ENCODE measurements at places on chromosomes 7 and 10.

- DNase-seq, result no peak
Observed at GRCh38 chr10:8026349-8027259, 27.9 kb upstream of the GATA3 start.

GRCh38 chr10:103451091-103451813 is 918 bp downstream of the CALHM2 start:
- DNase-seq, result no peak

- DNase-seq, result no peak
Observed at GRCh38 chr7:66877577-66878300, 43.3 kb upstream of the TMEM248 start.

DNA sequence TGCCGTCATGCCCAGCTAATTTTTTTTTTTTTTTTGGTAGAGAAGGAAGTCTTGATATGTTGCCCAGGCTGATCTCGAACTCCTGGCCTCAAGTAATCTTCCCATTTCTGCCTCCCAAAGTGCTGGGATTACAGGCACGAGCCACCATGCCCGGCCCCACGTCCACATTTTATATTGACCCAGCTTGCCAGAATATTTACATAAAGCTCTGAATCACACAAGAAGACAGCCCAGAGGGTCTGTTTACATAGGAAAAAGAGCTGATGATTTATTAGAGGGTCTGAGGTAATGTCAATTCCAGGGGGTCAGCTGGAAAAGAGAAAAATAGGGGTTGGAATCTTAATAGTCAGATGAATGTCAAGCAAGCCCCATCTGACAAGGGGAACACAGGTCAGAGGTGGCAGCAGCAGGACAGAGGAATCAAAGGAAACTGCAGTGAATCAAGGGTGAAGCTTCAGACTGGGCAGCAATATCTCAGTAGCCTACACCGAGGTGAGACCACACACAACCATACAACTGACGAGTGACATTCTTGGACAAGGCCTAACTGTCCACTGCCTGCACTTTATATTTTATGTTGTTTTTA is 15.8 kb upstream of the SLF2 start:
- DNase-seq, result no peak

- DNase-seq, result no peak
Observed at GRCh38 chr10:71878327-71879034, 27.4 kb upstream of the PSAP start.

- DNase-seq, result no peak
Observed at GRCh38 chr7:105748701-105749100, 127.7 kb downstream of the ATXN7L1 start.

DNA sequence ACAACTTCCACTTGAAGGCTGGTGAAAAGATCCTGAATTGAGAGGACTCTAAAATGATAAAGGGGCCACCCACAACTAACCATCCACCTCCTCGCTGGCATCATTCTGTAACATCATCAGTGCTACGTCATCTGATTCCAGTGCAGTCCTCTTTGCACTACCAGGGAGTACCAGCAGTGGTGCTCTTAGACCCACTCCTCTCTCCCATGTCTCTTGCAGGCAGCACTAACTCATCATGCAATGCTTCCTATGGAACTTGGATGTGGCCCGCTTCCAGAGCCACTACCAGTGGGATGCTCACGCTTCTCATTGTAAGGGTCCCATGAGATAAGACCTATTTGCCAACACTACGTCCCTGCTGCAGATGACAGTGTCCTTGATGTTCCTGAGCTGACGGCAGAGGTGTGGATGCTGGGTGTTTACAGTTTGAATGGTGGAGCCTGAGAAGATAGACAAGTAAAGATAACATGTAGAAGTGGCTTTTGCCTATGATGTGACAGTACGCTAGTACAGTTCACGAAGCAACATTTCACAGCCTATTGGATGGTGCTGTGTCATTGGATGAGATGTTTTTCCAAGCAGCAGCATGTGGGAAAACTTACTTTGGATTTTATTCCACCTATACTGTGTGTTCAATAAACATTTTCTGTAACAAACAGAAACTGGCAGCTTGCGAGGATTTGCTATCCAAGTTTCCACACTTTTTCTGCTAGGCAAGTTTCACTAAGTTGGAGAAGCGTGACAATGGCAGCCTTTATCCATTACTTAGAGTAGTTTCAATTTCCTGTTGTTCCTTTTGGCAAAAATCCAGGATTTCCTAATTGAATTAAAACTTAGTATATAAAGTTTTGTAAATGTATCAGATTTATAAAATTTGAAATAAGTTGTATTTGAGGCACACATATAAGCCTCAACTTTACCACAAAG is 35.8 kb upstream of the COBL start:
- DNase-seq, result no peak

- DNase-seq, result no peak
Observed at GRCh38 chr7:150732786-150733481, 4.3 kb upstream of the GIMAP5 start.

DNA sequence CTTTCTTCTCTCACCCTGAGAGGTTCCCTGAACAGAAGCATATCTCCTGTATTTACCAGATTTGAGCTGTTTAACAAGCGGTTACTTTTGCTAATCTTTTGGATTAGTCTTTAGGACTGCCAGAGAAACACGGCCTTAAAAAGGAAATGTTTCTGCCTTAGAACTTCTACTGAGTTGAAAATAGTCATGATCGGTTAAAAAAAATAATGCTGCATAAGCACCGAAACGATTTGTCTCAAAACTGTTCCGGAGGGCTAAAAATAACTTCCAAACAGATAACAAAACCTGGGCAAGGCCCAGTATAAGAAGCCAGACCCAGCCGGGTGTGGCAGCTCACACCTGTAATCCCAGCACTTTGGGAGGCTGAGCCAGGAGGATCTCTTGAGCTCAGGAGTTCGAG is 43.3 kb upstream of the CYTH3 start:
- no peak for DNase-seq

GRCh38 chr10:89100680-89101079 is 106.4 kb downstream of the CH25H start:
- DNase-seq, result no peak

DNA sequence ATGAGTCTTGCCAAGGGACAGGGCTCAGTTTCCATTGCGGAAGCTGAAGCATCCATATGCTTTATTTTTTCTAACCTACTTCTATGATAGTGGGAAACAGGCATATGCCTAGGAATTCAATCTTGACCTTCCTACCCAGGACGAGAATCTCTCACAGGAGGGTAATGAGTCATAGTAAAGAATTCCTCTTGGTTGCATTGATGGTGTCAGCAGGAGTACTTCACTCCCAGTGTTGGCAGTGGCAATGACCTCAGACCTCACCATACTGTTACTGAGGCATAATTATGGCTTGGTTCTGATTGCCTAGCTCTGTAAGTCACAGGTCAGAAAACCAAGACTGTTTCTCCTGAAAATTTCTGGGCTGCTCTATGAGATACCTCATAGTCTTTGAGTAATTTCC is 552.9 kb downstream of the ARL4A start:
- DNase-seq, result no peak

DNA sequence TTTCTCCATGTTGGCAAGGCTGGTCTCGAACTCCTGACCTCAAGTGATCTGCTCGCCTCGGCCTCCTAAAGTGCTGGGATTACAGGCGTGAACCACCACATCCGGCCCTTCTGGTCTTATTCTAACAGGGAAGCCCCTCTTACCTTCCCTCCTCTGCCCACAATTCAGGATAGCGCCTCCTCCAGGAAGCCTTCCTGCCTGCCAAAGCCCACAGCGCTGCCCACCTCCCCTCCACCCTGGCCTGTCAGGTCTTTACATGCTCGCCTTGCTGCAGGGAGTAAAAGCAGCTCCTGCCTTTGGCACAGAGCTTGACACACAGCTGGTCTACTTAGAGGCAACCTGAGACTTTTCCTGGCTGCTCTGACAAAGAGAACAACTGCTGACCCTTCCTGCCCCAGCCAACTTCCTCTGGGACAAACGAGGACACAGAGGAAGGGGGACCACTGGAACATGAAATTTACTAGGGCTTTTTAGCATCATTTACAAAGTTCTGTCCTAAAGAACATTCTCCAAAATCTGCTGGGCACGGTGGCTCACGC is 13.2 kb downstream of the MLXIPL start:
- DNase-seq, result no peak

DNA sequence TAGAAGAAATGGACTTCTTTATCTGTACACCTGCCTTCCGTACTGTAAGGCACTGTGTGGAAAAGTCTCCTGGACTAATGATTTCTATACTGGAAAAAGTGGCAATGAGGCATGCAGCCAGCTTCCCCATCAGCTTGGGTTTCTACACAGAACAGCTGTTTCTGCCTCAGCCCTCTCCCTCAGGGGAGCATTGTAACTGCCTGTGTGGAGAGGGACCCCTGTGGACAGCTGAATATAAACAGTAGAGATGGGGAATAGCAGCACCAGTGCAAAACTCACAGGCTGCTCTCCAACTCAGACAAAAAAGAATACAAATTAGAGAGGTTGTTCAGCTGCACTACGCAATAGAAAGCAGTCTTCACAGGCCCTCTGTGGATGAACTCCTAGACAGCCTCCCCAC is 451.3 kb upstream of the MBL2 start:
- DNase-seq, result no peak

GRCh38 chr7:26860361-26860760 is 4.0 kb downstream of the SKAP2 start:
- DNase-seq, result no peak

GRCh38 chr10:75019370-75019769 is 92.1 kb upstream of the SAMD8 start:
- peak; percentile 16 for DNase-seq

DNA sequence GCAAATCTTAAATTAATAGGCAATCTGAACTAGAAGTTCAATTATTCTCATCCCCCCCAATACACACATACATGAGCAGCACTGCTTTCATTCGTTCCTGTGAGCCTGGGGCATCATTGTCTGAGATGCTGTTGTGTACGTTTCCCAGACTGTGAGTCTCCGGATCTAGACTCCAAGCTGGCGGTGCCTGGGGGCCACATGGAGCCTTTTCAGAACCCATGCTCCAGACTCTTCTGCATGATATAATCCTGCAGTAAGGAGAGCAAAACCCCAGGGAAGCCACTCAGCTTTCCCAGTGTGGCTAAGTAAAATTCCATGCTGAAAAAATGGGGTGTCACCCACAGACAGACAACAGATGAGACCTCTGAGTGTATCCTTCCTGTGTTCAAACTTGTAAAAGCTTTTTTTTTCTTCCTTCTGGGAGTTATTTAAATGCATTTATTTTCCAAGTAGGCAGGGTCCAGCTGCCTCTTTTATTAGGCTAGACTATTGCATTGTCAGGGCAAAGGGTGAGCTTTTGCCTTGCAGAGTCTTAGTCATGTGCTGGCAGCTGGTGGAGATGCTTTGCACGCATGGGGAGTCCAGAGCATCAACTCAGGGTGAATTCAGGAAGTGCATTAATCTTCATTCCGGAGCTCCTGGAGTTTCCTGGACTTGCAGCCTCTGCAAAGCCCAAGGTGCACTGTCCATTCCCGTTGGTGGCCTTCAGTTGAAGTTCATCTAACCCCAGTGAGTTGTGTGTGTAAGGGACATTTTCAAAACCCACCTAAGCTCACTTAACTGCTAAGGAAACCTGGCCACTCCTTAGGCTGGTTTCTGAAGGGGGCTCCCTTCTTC is 185.7 kb upstream of the ADO start:
- no peak for DNase-seq

- DNase-seq, result no peak
Observed at GRCh38 chr7:116798232-116798631, 64.2 kb upstream of the CAPZA2 start.

DNA sequence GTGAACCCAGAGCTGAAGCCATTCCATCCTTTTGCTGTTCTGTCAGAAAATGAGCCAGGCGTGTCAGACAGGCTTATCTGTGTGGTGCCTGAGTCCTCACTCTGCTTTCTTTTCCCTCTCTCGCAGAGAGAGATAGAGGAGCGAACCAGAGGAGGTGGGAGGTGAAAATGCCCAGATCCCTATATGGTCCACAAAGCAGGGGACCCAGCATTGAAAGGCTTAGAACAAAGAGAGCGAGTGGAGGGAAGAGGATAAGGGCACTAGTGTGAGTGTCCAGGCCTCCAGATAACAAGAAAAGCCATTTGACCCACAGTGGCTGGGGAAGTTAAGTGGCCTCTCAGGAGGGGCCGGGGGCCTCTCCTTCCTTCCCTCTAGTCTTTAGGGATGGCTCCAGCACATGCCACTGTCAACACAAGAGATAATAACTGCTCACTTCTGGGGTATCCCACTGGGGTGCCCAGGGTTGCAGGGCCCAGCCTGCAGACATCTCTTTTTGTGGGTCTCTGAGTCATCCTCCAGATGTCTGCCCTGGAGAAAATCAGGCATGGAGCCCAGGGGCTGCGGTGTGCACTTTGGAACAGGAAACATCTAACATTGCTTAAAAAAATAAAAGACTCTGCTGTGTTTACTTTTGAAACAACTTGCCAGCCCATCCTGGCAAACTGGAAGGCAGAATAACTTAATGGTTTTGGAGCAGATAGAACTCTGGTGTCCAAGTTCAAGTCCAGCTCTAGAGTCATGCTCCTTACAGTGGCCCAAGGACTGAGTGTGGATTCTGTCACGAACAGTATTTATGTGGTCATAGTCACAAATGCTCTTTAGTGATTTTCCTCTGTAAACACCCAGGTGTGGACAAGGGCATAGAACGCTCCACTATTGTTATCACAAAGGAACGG is 189.5 kb downstream of the CXCL12 start:
- DNase-seq, result peak; percentile 3

DNA sequence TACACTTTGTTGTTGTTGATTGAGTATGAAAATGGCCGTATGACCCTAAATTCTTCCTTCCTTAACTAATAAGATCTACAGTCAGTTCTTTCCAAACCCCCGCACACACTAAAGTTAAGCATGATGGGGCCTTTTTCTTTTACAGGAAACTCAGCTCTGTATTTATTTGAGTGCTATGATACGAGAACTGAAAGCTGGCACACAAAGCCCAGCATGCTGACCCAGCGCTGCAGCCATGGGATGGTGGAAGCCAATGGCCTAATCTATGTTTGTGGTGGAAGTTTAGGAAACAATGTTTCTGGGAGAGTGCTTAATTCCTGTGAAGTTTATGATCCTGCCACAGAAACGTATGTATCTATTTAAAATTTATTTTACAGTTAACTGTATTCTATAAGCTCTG is 14.2 kb upstream of the NUP42 start:
- DNase-seq, result no peak

- DNase-seq, result no peak
Observed at GRCh38 chr10:129890170-129890569, 73.9 kb downstream of the EBF3 start.

DNA sequence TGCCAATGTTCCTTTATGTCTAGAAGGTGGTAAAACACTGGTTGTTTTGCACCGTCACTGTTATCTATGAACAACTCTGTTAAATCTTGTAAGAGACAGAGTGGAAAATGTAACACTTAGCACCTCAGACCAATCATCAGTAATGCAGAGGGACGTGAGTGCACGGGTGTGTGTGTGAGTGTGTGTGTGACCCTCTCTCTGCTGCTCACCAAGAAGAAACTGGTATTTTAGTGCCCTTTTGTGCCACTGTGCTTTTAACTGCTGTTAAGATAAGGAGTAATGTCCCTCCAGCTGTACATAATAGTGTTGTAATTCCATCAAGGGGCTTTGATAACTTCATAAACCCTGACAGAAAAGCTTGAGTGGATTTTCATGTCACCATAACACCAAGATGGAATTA is 130.1 kb downstream of the CREB5 start:
- DNase-seq, result no peak

Data from NCI-H446 treated with DMSO at 0.1 percent for 48 hours (cell line).